ENCODE measurements at places on chromosomes 12 and 14.

DNA sequence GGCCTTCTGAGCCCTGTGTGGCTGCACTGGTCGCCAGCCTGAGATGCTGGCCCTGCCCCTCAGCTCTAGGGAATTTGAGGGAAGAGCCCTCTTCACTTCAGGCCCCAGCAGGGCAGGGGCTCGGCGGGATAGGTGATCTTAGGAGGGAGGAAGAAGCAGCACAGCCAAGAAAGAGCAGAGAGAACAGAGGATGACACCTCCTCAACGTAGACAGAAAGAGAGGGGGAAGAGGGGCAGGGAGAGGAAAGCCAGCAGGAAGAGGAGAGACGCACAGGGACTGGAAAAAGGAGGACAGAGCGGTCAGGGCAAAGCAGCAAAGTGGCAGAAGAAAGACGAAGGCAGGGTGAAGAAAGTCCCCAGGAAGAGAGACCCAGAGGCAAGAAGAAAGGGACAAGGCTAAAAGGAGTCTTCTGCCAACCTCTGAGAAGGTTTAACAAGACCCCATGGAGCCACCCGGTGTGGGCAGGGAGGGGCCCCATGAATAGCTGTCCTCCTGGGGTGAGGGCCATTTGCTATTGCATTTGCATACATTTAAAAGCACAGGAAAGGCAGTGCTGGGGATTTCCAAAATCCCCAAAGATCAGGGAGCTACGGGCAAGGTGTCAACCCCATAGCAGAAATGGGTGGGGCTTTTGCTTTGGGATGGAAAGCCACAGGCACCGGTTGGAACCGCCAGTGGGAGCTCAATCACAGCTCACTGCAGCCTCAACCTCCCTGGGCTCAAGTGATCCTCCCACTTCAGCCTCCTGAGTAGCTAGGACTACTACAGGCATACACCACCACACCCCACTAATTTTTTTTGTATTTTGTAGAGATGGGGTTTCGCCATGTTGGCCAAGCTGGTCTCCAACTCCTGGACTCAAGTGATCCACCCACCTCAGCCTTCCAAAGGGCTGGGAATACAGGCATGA, 22.7 kb downstream of the CMKLR1 start:
- no peak for DNase-seq

DNA sequence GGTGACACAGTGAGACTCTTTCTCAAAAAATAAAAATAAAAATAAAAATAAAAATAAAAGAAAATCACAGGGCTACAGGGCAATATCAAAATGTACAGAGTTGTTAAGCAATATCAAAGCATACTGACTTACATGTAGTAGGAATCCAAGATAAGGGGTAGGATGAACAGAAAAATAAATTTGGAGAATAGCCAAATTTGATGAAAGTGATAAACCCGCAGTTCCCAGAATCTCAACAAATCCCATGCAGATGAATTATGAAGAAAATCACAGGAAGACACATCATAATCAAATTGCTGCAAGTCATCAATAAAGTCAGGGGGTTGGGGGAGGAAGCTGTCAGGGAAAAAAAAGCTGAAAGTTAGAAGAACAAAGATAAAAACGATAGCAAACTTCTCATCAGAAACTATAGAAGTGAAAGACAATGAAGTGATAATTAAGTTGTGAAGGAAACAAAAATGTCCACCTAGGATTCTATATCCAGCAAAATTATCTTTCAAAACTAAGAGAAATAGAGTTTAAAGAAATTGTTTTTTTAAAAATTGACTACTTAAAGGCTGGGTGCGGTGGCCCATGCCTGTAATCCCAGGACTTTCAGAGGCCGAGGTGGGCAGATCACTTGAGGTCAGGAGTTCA, 15.4 kb downstream of the DDHD1 start:
- DNase-seq: no peak

- no peak for DNase-seq
These were observed 129.7 kb downstream of the PHETA1 start for GRCh38 chr12:111239235-111239634.

- DNase-seq: no peak
These were observed 310.4 kb downstream of the KCNC2 start for GRCh38 chr12:74899031-74899829.

- no peak for DNase-seq
These were observed 204.5 kb downstream of the PHLDA1 start for GRCh38 chr12:75827061-75827460.
